T1000 (cell line): ENCODE measurements at places on chromosomes 3 and 15.

- DNase-seq = no peak
Observed at GRCh38 chr15:60612400-60613048, 133.6 kb upstream of the ICE2 start.

GRCh38 chr3:193095366-193095765, 145.7 kb upstream of the PLAAT1 start:
- DNase-seq = no peak

DNA sequence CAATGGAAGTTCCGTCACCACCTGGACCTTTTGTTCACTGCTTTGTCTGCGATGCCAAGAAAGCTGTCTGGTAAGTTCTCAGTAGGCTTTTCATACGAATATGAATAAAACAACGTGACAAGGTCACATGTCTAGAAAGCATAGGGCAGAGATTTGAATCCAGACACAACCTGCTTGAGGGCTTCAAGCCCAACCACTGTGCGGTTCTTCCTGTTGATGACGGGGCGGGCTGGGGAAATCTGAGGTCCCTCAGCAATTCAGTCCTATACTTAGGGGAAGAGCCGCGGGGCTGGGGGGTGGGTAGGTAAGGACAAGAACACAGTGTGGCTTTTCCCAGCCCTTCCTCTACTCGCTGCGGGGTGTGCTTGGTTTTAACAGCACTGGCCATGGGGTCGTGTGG, 32.4 kb upstream of the SMAD3 start:
- DNase-seq = no peak

DNA sequence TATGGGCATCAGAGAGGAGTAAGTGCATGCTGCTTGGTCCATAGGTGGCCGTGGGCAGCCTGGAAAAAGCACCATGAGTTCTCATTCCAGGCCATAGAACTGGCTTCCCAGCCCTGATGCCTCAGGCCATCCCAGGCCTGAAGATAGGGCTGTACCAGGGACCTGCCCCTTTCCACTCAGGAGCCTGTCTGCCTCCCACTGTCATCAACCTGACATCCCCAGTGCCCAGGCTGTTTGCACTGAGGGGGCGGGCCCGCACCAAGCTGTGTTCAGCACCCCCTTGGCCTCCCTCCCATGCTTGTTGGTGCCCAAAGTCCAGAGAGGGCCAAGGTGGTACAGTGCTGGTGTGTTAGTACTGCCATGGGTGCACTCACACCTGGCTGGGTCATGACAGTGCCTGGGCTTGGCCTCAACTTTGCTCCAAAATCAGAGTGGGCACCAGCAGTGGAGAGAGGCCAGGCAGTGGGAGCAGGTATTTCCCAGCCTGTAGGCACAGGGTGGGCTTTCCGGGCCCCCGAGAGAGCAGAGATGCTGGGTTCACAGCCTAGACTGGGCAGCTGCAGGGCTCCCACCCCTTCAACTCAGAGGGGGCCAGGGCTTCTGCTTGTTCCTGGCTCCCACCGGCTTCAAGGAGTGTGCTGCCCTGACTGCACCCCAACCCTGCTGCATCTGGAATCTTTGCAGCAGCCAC, 556.1 kb downstream of the SI start:
- no peak for DNase-seq

- peak; percentile 49 for DNase-seq
Observed at GRCh38 chr15:62444104-62445022, 279.3 kb upstream of the C2CD4B start.

DNA sequence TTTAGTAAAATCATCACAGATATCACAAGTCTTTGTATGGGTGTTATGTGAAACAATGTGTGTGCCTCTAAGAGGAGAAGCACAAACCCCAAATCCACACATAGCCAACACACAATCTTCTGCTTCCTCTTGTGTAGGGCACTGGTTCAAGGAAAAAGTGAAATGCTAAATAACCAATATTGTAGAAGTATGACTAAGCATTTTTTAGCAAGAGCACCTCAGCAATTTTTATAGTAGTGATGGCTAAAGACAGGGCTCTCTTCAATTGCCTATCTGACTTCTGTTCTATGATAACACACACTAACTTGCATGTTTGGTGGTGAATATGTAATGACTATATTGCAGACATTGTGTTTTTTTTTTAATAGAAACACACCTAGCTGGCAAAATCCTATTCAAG, 997.9 kb upstream of the ALCAM start:
- no peak for DNase-seq

- DNase-seq = no peak
Observed at GRCh38 chr3:150407808-150408220, 284 bp upstream of the TSC22D2 start.

GRCh38 chr3:99999536-99999935, 114.8 kb downstream of the FILIP1L start:
- no peak for DNase-seq

DNA sequence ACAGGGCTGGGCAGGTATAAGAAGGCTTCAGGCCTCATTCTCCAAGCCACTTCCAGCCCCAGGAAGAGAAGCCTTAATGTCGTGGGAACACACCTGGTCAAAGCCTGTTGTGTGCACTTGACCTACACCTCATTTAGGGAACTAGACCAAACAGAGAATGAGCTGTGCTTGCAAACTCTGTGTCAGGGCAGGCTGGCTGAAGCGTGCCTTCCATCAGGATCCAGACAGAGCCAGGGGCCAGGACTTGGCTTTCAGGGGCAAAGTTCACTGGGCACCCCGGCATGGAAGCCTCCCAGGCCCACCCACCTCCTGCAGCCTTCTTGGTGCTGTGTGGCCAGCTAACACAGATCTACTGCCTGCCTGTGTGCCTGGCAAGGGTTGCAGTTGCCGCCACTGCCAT, 11.5 kb downstream of the RBPMS2 start:
- DNase-seq = no peak

DNA sequence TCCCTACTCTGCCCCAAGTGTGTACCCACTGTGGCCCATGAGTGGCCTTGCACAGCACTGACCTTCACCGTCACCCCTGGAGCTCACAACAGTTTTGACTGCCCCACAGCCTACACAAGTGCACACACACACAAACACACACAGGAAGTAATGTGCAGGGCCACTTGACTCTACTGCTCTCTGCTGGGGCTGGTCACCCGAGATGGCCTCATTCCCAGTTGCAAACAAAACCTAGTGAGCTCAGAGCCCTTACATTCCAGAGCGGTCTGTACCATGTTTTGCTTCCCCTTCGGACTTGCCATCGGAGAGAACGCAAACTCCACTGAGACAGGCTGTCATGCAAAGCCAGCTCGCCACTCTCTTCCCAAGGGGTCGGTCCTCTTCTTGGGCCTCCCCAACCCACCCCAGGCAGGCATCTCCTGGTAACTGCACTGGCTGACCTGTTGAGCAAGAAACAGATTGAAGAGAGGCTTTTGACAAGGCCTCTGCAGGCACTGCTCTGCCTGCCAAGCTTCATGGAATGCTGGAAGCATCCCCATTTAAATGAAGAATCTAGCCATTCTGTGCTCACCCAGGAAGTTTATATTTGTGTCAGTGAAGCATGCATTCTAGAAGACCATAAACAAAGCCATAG, 232.0 kb upstream of the IGF1R start:
- DNase-seq = no peak

DNA sequence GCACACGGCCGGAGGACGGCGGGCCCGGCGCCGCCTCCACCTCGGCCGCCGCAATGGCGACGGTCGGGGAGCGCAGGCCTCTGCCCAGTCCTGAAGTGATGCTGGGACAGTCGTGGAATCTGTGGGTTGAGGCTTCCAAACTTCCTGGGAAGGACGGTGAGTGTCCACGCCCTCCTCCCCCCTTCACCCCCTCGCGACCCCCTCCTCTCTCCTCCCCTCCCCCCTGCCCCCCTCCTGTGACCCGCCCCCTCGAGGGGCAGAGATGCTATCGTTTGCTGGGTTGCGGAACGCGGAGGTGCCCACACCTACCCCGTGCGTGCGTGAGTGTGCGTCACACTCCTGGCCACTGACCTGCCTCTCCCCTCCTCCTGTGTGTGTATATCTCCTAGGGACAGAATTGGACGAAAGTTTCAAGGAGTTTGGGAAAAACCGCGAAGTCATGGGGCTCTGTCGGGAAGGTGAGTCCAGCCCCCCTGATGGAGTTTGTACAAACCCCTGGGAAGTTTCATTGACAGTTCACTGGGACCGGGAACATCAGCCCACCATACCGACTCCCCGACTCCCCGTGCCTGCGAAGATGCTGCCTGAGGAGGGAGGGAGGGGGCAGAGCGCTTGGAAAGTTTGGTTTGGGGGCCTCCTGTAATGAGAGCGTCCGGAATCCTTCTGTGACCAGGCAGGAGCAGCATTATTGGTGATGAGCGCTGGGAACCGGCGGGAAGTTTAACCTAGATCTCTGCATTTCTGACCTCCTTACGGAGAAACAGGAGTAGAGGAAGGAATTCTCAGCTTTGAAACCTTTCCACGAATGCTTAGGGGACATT, 795 bp upstream of the SCAANT1 start:
- DNase-seq = peak; percentile 37

DNA sequence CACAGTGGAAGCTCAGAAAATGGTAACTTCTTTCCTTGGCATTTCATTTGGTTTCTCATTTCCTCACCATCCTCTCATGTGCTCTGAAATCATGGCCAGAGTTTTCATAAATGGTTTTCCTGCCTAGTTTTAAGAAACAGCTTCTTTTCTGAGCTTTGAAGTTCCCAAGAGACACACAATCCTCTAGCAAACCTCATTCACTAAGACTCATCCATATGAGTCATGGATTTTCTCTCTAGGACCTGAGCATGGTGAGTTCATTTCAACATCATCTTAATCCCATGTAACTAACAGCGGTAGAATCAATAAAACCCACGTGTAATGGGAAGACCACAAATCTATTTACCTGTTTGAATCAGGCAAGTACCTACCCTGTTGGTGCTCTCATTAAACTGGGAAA, 274.5 kb upstream of the LRTM1 start:
- no peak for DNase-seq

- no peak for DNase-seq
Observed at GRCh38 chr3:169058681-169059080, 604.8 kb downstream of the MECOM start.

DNA sequence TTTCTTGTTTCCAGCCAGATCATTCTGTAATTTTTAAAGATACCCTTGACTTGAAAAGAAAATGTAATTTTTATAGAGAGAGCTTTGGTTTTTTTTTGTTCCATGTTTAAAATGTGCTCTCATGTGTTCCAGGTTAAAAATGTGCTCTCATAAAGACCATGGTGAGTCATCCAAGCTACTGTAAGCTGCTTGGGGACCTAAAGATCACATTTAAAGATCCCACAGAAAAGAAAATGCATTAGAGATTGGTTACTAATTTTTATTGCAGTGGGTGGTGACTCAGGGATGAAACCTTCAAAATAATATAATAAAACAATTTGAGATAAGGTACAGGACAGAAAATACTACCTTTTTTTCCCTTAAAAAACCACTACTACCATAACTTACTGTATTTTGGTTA, 11.0 kb downstream of the TCF12 start:
- no peak for DNase-seq

DNA sequence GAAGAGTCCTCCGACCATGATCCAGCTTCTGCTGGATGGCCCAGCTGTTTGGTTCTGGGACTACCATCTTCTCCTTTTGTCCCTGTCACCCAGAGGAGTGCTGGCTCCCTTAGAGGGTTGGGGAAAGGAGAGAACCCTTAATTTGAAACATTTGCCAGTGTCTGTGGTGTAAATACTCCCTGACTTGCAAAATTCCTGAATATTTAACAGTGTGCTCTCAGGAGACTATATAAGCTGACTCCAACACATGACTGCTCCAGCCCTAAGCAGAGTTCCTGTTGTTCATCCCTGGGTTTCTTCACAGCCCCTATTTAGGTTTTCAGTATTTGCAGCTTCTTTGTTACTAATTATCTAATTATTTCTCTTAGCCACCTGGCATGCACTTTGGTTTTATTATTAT, 133.1 kb downstream of the CPNE4 start:
- no peak for DNase-seq

DNA sequence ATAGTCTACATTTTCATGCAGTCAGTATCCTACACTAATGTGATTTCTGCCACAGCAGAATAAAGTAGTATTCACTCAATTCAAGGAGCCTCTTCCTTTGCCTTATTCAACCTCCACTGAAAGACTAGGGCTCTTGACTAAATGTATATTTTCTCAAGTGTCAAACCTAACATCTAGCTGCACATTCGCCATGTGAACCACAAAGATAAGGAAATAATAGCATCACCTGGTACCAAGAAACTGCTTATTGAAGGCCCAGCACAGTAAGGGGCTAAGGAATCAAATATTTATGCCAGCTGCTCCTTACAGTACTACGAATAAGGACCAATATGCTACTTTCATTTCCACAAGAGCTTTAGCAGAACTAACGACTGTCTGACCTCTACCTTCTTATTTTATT, 1.3 kb downstream of the SRP14 start:
- no peak for DNase-seq
